ENCODE measurements at places on chromosomes 6 and 20.

DNA sequence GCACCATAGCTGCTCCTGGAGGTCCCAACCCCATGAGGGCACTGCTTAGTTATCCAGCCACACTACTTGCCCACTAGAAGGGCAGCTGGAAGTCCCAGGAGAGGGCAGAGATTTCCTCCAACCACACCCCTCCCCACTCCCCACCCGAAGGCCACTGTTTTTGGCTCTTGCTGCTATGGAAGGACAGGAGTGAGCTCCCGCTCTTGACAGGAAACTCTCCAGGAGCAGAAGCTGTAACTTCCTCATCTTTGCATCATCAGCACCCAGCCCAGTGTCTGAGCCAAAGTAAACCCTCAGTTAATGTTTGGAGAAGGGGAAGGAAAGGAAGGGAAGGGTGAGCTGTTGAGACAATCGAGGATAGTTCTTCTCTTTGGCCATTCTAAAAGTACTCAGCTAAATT lies 120.7 kb downstream of the MTFR2 start:
- no peak for DNase-seq

DNA sequence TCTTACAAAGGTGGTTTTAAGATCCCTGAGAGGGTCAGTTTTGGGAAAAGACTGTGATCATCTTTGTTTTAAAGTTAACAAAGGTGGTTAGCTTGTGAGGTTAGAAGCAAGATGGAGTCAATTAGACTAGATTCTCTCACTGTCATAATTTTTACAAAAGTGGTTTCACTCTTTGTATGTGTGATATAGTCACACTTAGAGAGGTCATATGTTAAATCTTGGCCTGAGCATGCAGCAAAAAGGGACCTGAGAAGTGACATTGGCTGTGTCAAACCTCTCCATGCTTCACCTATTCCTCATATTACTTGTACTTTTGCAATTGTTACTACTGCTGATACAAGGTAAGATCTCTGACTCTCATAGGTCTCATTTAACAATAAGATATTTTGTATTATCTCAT lies 368.0 kb downstream of the TBC1D32 start:
- DNase-seq, result no peak

GRCh38 chr6:165119231-165120020 lies 190.0 kb downstream of the C6orf118 start:
- DNase-seq, result no peak

DNA sequence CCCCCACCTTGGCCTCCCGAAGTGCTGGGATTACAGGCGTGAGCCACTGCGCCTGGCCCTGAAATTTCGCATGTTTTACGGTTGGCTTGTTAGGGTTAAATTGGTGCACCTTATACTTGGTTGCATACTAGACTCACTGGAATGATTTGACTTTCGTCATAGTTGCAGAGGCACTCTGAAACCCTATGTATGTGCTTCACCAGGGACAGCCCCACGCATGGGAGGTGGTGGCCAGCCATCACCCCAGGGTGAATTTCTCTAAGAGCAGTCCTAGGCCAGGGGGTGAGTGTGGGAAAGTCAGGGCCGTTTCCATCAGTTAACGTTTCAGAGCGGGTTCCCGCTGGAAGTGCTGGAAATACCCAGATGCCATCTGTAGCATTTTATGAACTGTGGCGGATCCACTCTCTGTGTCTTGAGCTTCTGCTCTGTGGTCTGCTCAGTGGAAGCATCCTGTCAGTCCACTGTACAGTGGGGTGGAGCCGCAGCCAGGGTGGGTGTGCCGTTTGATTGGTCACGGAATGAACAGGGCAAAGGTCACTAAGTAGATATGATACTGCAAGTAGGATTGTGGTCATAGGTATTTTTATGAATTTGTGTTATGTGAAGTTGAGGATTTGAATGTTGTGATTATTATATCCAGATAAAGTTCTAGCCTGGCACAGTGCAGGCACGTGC lies 13.2 kb downstream of the DNAJC5 start:
- DNase-seq, result no peak

GRCh38 chr6:81572020-81572419 lies 180.5 kb downstream of the TENT5A start:
- DNase-seq, result no peak

- DNase-seq, result no peak
Observed at GRCh38 chr20:44961011-44961869, 1.0 kb upstream of the TOMM34 start.

GRCh38 chr6:170208182-170208601 lies 82.7 kb downstream of the DLL1 start:
- DNase-seq, result no peak

GRCh38 chr6:22928775-22929174 lies 359.4 kb downstream of the HDGFL1 start:
- no peak for DNase-seq

DNA sequence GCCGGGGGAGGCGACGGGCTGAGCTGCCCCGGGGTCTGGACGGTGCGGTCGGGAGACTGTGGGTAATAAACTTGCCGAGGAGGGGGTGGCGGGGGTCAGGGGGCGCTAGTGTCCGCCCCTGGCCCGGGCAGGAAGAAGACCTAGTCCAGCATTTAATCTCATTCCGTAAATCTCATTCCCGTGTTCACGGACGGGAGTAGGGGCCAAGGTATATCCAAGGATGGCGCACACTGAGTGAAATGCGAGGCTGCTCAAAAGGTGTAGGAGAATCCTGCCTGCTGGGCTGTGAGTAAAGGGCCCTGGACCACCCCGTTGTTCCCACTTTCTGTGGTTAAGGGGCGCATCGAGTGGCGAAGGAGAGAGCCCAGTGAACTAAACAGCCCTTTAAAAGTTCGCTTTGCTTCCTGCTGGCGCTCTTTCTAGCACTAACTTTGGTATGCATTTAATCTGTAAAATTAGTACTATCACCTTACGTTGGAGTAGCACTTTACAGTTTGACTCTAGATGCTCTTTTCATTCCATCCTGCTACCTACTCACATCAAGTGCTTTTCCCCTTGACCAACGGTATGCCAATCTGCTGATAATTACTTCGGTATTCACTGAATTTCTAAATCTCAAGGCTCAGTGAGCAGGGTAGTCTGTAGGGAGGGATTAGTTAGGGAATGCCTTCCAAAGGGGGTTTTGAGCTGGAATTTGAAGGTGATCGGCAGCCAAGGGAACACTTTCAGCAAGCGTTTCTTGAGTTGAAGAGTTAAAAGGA lies 730 bp downstream of the PARD6B start:
- peak; percentile 21 for DNase-seq

- DNase-seq, result no peak
Observed at GRCh38 chr6:125346926-125347563, 45.3 kb upstream of the HDDC2 start.

- DNase-seq, result no peak
Observed at GRCh38 chr6:11889572-11889971, 111.0 kb upstream of the ADTRP start.

GRCh38 chr6:169837529-169838250 lies 86.3 kb downstream of the ERMARD start:
- no peak for DNase-seq

- no peak for DNase-seq
Observed at GRCh38 chr20:35702051-35702823, 3.0 kb downstream of the ROMO1 start.

GRCh38 chr20:13821876-13822275 lies 37.0 kb downstream of the NDUFAF5 start:
- DNase-seq, result no peak

GRCh38 chr20:32511358-32512046 lies 73.6 kb downstream of the NOL4L start:
- DNase-seq, result no peak

DNA sequence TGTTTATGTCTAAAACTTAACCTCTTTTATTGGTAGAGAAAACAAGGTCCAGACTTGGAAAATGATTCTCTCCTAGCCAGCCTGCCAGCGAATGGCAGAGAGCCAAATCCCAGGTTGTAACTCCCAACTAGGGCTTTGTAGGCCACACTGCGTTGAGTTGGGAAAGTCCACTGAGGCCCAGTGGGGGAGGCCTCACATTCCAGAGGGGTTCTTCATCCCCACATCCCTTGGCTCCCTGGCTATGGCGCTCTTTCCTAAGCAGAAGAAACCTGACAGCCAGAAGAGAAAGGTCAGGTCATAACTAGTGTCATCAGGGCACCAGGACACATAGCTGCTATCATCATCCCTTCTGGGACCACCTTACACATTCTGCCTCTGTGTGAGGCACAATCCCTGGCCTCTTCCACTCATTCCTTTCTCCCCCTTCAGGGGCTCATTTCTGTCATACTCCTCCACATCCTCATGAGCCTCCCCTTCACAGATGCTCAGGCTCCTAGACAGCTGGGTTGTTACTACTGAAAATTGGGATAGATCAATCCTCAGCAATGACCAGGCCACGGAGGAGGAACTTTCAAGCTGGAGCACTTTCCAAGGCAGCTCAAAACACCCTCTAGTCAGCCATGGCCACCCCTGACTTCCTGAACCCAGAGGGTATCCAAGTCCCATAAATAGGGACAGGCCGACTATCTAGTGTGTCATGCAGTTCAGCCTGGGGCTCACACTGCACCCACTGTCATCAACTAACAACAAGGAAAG lies 48.6 kb downstream of the TCP11 start:
- no peak for DNase-seq

GRCh38 chr6:143536461-143536865 lies 24.9 kb upstream of the FUCA2 start:
- DNase-seq, result peak; percentile 45

- no peak for DNase-seq
Observed at GRCh38 chr6:105868823-105869460, 217.2 kb upstream of the PRDM1 start.

GRCh38 chr20:35586751-35587425 lies 28.7 kb upstream of the SPAG4 start:
- no peak for DNase-seq

DNA sequence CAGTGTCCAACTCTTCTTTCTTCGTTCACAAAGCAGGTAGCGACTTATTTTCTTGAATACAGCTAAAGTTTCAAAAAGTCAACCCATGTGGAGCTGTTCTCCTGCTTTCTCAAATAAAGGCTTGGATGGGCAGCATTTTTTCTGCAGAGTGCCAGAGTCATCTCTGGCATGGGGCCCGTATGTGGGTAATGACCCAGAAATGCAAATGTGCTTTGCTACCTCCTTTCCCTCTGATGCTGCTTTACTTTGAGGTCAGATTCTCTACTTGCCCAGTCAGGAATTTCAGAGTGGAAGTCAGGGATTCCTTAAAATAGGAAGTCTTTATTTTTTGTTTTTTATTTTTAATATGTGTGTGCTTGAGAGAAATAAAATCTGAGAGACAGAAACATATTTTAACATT lies 4.9 kb downstream of the NKAIN2 start:
- no peak for DNase-seq

DNA sequence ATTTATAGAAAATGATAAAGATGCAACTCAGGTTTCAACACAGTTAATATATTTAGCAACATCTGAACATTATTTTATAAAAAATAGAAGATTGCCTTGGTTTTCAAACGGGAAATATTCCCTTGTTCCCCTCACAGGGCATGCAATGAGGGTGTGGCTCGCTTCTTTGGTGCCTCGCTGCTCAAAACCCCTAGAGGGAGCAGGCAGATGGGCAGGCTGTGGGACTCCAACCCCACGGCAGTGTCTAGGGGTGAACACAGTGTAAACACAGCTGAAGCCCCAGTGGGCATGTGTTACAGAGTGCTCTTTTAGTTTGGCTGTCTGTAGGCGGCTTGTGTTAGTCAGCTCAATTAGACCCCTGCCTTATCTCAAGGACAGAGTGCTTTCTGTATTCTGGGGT lies 560.8 kb upstream of the IMPG1 start:
- DNase-seq, result no peak

DNA sequence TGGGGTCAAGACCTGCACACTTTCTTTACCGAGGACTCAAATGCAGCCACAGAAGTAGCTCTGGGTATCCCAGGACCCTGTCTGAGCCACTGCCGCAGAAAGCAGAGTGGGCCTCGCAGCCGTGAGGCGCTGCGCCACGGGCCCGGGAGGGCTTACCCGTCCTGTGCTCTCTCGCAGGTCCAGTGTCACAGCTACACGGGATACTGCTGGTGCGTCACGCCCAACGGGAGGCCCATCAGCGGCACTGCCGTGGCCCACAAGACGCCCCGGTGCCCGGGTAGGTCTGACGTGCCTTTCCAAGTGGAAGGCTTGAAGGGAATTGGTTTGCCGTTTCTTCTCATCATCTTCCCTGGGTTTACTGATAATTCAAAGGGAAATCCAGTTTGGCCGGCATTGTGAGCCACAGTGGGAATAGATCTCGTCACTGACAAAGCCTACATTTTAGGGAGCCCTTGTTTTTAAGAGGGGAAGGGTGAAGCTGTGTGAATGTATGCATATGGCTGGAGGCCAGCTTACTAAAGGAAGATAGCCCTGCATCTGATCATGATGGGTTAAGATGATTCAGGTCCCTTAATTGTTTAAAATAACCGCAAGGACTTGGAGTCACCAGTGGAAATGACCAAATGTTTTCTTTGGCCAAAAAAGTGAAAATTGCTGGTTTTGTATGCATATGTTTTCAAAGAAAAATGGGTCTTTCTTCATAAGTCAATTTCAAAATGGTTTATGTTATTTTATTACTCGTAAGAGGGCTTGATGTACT lies 86.6 kb downstream of the SMOC2 start:
- no peak for DNase-seq

DNA sequence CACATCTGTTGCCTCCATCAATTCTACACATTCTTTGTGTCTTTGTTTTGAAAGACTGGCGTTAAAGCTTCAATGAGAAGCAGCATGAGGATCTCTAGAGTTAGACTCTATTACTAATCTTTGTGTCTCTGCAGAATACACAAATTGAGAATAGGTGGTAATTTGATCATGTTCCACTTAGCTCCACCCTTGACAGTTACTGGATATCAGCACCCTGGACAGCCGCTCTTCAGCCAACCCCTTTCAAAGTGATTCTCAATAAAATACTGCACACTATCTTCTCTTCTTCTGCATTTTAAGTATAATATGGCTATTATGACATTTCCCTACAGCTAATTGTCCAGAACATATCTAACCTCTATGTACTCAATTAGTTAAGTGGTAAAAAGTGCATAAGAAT lies 54.3 kb upstream of the CNR1 start:
- no peak for DNase-seq

DNA sequence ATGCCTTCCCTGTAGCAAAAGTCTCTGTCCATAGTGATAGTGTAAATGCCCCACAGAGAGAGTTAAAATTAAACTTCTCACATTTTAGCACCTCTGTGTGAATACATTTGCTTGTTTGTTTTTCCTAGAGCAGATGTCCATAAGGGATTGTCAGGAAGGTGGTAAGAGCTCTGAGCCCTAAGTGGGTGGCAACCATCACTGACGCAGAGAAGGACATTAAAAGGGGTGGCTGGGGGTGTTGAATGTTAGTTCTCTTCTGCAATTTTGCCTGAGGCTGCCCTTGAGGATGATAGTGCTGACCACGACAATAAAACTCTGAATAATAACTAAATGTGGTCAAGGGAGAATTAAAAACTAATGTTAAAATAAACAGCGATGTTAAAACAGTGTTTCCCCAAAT lies 174.3 kb upstream of the ID4 start:
- DNase-seq, result no peak

DNA sequence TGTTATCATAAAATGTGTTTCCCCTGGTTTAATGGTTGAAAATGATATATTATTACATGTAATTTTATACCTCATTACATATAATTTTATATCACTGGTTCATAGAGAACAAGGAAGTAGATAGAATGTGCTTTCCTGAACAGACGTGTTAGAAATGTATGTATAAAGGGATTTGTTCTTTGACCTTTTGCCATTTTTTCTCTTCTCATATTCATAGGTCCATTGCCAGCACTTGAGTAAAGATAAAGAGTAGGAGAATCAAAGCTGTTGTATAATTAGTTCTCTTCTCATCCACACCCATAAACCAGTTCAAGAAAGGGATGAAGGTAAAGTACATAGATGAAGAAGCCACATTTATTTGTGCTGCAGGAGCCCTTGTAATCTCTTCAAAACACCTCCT lies 46.7 kb downstream of the RNF217 start:
- DNase-seq, result no peak

GRCh38 chr6:33380272-33380981 lies 11.2 kb upstream of the KIFC1 start:
- DNase-seq, result no peak

Data from naive thymus-derived CD4-positive, alpha-beta T cell (primary cell).